Regular cardiac myocyte (primary cell): ENCODE measurements at places on chromosomes 2 and 18. TPM values are rescaled to one million over a fixed set of nuclear protein-coding genes. Genes with fewer than 3 reads are reported as not detected.

Gene VIT
- 0.19 and 0.85 TPM in 2 replicates for total RNA-seq

Gene MBOAT2
- 64.5 and 92.6 TPM in 2 replicates for total RNA-seq

Gene BOLL
- total RNA-seq, result not detected in 2 replicates

Gene DYSF
- 5.6 and 12.7 TPM in 2 replicates for total RNA-seq

Gene NDUFS1
- 133 and 161 TPM in 2 replicates for total RNA-seq

Gene CD207
- total RNA-seq, result not detected in 2 replicates

Gene LDLRAD4
- total RNA-seq, result under 0.01 TPM in 2 replicates

Gene ZDBF2
- 12.1 and 26.2 TPM in 2 replicates for total RNA-seq

Gene FSHR
- not detected in 2 replicates for total RNA-seq

Gene TSPYL6
- not detected in 2 replicates for total RNA-seq
